ENCODE measurements at places on chromosomes 4 and X.

GRCh38 chr4:161252520-161253141 is 911.2 kb downstream of the FSTL5 start:
- DNase-seq, result peak; percentile 29

GRCh38 chr4:152951348-152951747 is 15.2 kb downstream of the FHDC1 start:
- DNase-seq, result no peak

GRCh38 chr4:5747738-5748375 is 36.9 kb downstream of the EVC start:
- DNase-seq, result peak; percentile 96

GRCh38 chrX:5068550-5068949 is 1160.1 kb downstream of the NLGN4X start:
- no peak for DNase-seq

GRCh38 chr4:14695095-14695845 is 307.0 kb upstream of the CPEB2 start:
- DNase-seq, result no peak

All from astrocyte of the spinal cord (primary cell).